Esophagus mucosa (tissue), 1 donor: ENCODE measurements at places on chromosomes 11 and 22. TPM values are rescaled to one million over a fixed set of nuclear protein-coding genes. Genes with fewer than 3 reads are reported as not detected.

PTPMT1 gene
- 29.6 TPM for total RNA-seq

OR8B8 gene
- total RNA-seq = not detected

TMEM191C gene
- total RNA-seq = 4.2 TPM

ADSL gene
- 28.2 TPM for total RNA-seq

C11orf86 gene
- not detected for total RNA-seq

ARCN1 gene
- 71.7 TPM for total RNA-seq

C11orf52 gene
- total RNA-seq = 3.5 TPM

NF2 gene
- total RNA-seq = 32.3 TPM

POLR2L gene
- total RNA-seq = 177 TPM

PLEKHA7 gene
- 48.2 TPM for total RNA-seq

IGSF22 gene
- not detected for total RNA-seq

USP2 gene
- 2.8 TPM for total RNA-seq

MYBPC3 gene
- total RNA-seq = not detected

MMP7 gene
- 23.7 TPM for total RNA-seq

UPK3A gene
- not detected for total RNA-seq

PIWIL4 gene
- 0.80 TPM for total RNA-seq

MAPK8IP2 gene
- total RNA-seq = 2.3 TPM

VSIG2 gene
- 8.8 TPM for total RNA-seq

GAL3ST3 gene
- total RNA-seq = not detected

TCN1 gene
- total RNA-seq = 45.8 TPM

IL17REL gene
- total RNA-seq = not detected

FGF3 gene
- total RNA-seq = not detected

SCN4B gene
- 2.5 TPM for total RNA-seq

GAB4 gene
- total RNA-seq = not detected

CD248 gene
- total RNA-seq = 4.0 TPM

GAS2 gene
- 1.2 TPM for total RNA-seq

CELSR1 gene
- 36.0 TPM for total RNA-seq

FAM89B gene
- total RNA-seq = 25.9 TPM

MUC6 gene
- not detected for total RNA-seq
